Posterior cingulate gyrus (tissue), 11 donors: ENCODE measurements at places on chromosomes 3 and 15.

GRCh38 chr3:127827808-127828207 lies 5.5 kb upstream of the MGLL start:
- DNase-seq, result no peak

- no peak for DNase-seq
Measured at GRCh38 chr15:57758560-57758959, 52.0 kb downstream of the POLR2M start.

GRCh38 chr15:69127306-69127705 lies 33.1 kb upstream of the GLCE start:
- DNase-seq, result no peak

GRCh38 chr3:29406291-29406832 lies 125.5 kb downstream of the RBMS3 start:
- DNase-seq, result no peak

DNA sequence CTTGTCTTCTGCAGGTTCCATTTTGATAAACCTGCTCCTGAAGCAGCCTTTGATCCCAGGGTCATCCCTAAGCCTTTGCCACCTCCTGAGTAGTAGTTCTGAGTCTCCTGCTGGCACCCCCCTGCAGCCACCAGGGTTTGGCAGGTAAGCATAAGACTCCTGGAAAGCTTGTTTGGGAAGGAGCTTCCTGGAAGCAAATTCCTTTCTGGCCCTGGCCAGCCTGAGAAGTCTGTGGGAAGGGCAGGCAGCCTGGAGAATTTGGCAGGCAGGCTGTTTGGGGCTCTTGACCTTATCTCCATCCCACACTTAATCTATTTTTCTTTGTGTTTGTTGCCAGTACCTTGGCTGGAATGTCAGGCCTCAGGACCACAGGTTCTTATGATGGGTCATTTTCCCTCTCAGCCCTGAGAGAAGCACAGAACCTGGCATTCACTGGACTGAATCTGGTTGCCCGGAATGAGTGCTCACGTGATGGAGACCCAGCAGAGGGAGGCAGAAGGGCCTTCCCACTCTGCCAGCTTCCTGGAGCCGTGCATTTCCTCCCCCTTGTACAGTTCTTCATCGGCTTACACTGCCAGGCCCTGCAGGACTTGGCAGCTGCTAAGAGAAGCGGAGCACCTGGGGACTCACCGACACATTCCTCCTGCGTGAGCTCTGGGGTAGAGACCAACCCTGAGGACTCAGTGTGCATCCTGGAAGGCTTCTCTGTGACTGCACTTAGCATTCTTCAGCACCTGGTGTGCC lies 13.4 kb downstream of the ATRIP start:
- DNase-seq, result no peak

GRCh38 chr15:51908316-51908715 lies 63.3 kb downstream of the LEO1 start:
- no peak for DNase-seq

- DNase-seq, result no peak
Measured at GRCh38 chr3:43629257-43629656, 7.4 kb upstream of the ANO10 start.

DNA sequence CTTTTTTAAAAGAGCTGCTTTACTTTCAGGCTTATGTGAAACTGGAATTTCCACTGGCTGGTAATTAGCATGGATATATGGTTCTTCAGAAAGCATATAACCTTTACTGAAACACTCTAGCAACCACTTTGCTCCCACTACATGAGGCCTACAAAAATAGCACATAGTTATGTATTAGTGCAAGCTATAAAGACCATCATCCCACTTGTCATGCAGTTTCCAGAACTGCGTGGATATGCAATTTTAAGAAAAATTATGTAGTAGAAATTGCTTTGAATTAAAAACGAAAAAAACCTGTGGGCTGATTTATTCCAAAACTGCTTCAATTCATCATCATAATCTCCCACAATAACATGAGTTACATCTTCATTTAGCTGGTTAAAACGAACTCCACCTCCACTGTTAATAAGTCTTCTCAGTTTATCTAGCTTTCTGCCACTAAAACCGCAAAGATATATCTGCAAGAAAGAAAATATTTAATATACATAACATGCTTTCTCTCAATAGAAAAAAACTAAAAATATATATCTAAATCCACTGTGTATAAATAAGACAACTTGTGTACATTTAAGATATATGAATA lies 12.2 kb downstream of the TOPBP1 start:
- DNase-seq, result no peak

GRCh38 chr15:74727727-74728126 lies 2.4 kb upstream of the CYP1A1 start:
- DNase-seq, result no peak

DNA sequence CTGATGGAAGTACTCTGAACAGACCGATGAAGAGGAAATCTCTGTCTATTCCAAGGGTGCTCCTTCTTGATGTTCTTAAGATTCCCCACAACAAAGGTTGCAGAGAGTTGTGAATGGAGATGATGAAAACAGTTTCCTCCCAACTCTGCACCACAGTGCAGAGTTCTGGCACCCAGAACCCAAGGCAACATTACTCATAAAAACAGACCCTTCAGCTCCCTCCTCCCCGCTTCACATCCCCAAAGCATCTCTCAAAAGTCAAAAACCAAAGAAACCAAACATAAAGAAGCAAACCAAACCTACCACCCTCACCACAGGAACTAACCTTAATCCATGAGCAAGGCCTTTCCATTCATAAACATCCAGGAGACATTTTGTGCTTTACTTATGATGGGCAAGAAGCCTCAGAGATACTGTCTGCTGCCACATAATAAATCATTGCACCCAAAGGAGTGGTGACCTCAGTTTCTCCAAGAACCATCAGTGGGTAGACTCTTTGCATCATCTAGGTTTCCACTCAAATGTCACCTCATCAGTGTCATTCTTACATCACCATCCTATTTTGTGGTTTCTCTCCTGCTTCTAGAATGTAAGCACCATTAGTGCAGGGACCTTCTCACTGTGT lies 13.2 kb downstream of the PCOLCE2 start:
- no peak for DNase-seq
